Activated CD8-positive, alpha-beta T cell treated with anti-CD3 and anti-CD28 coated beads for 36 hours (primary cell): ENCODE measurements at places on chromosomes 11 and 22. TPM values are rescaled to one million over a fixed set of nuclear protein-coding genes. Genes with fewer than 3 reads are reported as not detected.

Gene C11orf87
- not detected for total RNA-seq

Gene IL10RA
- 80.9 TPM for total RNA-seq

Gene KLHL35
- 0.16 TPM for total RNA-seq

Gene OR2AG1
- not detected for total RNA-seq

Gene OR8D1
- not detected for total RNA-seq

Gene GUCY1A2
- total RNA-seq: not detected

Gene NAALAD2
- total RNA-seq: not detected

Gene DLG2
- 2.2 TPM for total RNA-seq

Gene TYMP
- 24.7 TPM for total RNA-seq

Gene INCENP
- total RNA-seq: 130 TPM

Gene BRMS1
- total RNA-seq: 35.7 TPM

Gene CCND1
- 2.8 TPM for total RNA-seq

Gene PIK3C2A
- total RNA-seq: 24.1 TPM

Gene MMP27
- not detected for total RNA-seq

Gene FLRT1
- total RNA-seq: not detected

Gene CRYBB2
- not detected for total RNA-seq

Gene PTPN5
- total RNA-seq: not detected

Gene TMEM191B
- 1.2 TPM for total RNA-seq

Gene CARD10
- 0.09 TPM for total RNA-seq

Gene TBX10
- total RNA-seq: not detected

Gene HTR3A
- total RNA-seq: not detected

Gene RCOR2
- 2.1 TPM for total RNA-seq

Gene KRTAP5-11
- total RNA-seq: not detected

Gene CHADL
- 0.23 TPM for total RNA-seq

Gene IL17RA
- total RNA-seq: 14.2 TPM

Gene MACROD1
- total RNA-seq: 38.7 TPM

Gene TEX12
- total RNA-seq: not detected

Gene TEX54
- not detected for total RNA-seq

Gene OR2AT4
- not detected for total RNA-seq

Gene PNPLA5
- total RNA-seq: not detected

Gene VPS37C
- 6.6 TPM for total RNA-seq

Gene PDE2A
- 0.14 TPM for total RNA-seq

Gene CCDC88B
- 65.8 TPM for total RNA-seq

Gene KDM4F
- total RNA-seq: not detected

Gene KDELR3
- total RNA-seq: 2.1 TPM

Gene AASDHPPT
- total RNA-seq: 41.6 TPM

Gene BARX2
- total RNA-seq: not detected

Gene AHNAK
- total RNA-seq: 41.1 TPM

Gene C11orf16
- not detected for total RNA-seq

Gene HEPN1
- not detected for total RNA-seq

Gene MRPL21
- 99.6 TPM for total RNA-seq

Gene HBG2
- not detected for total RNA-seq

Gene RFPL3
- total RNA-seq: not detected
